ENCODE measurements at places on chromosomes 7 and 10. TPM values are rescaled to one million over a fixed set of nuclear protein-coding genes. Genes with fewer than 3 reads are reported as not detected.

DNA sequence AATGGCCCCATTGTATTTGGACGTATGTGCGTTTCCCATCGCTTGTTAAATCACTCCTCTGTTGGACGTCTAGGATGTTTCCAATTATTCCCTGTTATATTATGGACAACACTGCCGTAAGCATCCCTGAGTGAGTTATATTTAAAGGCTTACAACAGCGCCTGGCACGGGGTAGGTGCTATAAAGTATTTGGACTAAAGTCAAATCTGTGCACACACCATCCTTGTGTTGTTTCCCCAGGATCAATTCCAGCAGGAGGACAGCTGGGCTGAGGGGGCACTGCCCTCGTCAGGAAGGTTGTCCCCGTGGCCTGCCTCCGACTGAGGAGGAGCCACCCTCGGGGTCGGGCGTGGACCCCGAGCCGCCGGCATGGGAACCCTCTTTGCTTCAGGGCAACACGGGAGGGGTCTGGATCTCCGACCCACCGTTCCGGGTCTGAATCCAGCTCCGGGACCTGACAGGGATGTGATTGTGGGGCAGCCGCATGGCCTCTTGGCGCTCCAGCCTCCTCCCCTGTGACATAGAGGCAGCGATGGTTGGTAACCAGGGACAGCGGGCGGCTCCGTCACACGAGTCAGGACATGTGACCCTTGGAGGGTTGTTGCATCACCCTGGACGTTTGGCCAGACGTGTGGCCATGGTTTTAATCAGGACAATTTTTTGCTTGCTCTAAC is 1.5 kb upstream of the JAKMIP3 start:
- peak; percentile 59 for DNase-seq

FBXO24 gene
- 1.4 TPM for total RNA-seq

DNA sequence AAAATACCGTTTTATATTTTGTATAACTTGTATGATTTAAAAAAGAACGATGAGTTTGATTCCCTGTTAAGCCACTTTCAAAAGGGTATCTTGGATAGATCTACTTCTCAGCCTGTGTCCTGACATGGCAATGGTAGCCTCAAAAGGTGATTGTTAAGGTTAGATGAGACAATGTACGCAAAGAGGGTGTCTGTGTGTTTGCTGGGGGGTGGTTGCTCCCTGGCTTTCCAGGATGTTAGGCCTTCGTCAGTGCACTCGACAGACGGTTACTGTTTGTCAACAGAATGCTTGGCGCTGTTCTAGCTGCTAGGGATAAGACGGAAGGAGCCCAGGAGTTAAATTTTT is 90.3 kb downstream of the NEURL1 start:
- no peak for DNase-seq

GPR146 gene
- 40.0 TPM for total RNA-seq

DNA sequence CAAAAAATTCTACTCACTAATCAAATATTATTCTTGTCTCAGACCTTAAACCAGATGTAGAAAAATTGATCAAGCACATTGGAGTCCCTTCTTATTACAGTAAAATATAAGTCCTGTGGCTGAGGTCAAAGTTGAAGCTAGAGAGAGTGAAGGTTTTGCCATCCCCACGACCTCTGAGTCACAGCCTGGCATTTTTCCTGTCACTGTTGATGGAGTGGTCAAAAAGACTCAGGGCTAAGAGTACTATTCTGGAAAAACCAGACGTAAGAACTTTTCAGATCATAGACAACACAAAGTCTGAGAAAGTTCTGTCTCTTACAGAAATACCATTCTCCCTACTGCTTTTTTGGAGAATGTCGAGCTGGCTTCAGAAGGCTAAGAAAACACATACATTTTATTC is 323.7 kb upstream of the ANKRD30A start:
- no peak for DNase-seq

DNA sequence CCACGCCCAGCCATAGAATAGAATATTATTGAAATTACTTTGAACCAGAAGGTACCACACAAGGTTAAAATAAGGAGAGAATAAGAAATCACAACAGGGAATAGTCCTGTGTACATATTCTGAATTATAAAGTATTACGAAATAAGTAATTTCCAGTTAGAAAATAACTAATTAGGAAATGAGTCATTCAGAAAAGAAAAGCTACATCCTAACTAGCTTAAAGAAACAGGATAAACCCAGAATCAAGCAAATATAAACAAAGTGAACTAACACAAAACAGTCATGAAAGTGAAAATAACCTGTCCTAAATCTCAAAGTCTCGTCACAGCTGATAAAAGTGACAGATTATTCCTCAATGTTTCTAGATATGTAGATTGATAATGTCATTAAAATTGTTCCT is 74.8 kb upstream of the NEBL start:
- no peak for DNase-seq

- no peak for DNase-seq
Observed at GRCh38 chr10:60280475-60280874, 109.2 kb downstream of the ANK3 start.

GRCh38 chr10:19668116-19668515 is 148.1 kb upstream of the PLXDC2 start:
- no peak for DNase-seq

DNA sequence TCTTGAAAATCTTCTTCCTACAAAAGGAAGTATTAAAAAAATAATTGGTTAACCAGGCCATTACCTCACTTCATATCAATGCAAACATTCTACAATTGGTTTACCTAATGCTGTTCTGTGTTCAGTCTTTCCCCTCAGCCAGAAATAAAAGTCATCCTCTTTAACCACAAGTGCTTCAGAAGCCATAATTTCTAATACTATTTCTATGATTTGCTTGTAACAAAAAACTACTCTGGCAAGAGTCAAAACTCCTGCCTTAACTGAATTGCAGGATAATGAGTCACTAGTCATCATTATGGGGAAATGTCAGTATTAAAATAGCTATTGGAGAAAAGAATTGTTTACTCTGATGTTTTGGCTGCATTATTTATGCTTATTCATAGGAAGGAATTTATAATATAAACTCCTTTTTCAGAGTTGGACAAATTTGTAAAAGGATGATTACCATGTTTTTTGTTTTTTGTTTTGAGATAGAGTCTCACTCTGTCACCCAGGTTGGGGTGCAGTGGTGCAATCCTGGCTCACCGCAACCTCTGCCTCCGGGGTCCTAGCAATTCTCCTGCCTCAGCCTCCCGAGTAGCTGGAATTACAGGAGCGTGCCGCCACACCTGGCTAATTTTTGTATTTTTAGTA is 55.5 kb upstream of the ODAD2 start:
- DNase-seq = no peak

- no peak for DNase-seq
Observed at GRCh38 chr7:71535616-71536015, 403.7 kb downstream of the GALNT17 start.
